ENCODE measurements at places on chromosomes 6 and 20.

- no peak overlapping the region for H3K27ac ChIP-seq
- no peaks in the 10 kb centered on the region for H3K27me3 ChIP-seq
- H3K4me3 ChIP-seq = no peak overlapping the region
- no peaks in the 10 kb centered on the region for H3K36me3 ChIP-seq
Observed at GRCh38 chr6:84417260-84417659, 189.8 kb upstream of the CEP162 start.

DNA sequence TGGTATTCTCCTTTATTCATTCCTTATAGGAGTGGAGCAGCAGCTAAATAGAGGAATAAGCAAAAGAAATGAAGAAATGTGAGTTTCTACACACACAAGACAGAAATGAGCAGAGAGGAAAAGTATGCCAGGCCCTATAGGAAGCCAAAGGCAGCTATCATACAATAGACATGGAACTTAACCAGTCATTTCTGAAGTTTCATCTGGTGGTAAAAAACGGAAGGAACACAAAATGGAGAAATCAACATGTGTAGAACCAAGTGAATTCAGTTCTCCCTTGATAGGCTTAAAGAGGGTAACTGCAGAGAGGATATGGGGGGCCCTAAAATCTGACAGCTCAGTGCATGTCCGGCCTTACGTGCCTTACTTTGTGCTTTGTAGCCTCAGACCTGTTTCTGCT lies 44.6 kb downstream of the TSBP1 start:
- peaks cover 6% of the 10 kb centered on the region for H3K4me1 ChIP-seq
- no peak for DNase-seq
- peaks cover 18% of the 10 kb centered on the region for H3K27me3 ChIP-seq

DNA sequence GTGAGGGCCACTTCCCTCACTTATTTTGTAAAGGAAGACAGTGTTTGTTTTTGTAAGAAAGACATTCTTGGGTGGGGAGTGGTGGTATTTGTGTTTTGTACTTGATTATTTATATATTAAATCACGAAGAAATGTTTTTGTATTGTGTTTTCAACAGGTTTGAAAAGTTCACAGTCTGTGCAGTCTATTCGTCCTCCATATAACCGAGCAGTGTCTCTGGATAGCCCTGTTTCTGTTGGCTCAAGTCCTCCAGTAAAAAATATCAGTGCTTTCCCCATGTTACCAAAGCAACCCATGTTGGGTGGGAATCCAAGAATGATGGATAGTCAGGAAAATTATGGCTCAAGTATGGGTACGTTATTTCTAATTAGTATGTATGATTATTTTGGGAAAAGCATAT lies 137.2 kb downstream of the NCOA3 start:
- no peak overlapping the region for H3K27ac ChIP-seq
- no peak for DNase-seq
- H3K27me3 ChIP-seq = no peaks in the 10 kb centered on the region
- no peak overlapping the region for H3K4me3 ChIP-seq

DNA sequence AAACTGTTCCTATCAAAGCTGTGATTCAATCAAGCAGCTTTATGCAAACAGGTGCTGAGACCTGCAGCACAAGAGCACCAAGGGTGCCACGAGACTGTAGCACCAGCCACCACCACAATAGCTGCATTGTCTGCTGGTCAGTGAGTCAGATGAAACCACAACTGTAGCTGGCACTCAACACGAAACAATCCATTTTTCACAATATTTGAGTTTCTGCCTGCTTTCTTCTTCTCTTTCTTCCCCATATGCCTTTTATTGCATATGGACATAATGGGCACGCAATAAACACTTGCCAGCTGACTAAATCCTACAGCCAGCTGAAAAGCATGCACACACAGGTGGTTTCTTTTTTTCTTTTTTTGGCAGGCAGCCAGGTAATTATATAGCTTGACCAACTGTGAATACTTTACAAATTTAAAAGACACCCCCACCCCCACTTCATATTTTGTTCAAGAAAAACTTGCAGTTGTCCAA lies 16.6 kb downstream of the SLC2A12 start:
- DNase-seq = no peak
- no peak overlapping the region for H3K27ac ChIP-seq
- no peak overlapping the region for H3K4me3 ChIP-seq

GRCh38 chr6:35955071-35955470 lies 34.2 kb upstream of the SRPK1 start:
- no peak overlapping the region for H3K4me3 ChIP-seq
- H3K27me3 ChIP-seq = peaks cover 10% of the 10 kb centered on the region
- no peaks in the 10 kb centered on the region for H3K36me3 ChIP-seq
- H3K27ac ChIP-seq = no peak overlapping the region
- no peak for DNase-seq

GRCh38 chr6:20791944-20792343 lies 257.7 kb downstream of the CDKAL1 start:
- H3K27ac ChIP-seq = no peak overlapping the region
- peaks cover 13% of the 10 kb centered on the region for H3K36me3 ChIP-seq
- H3K4me3 ChIP-seq = no peak overlapping the region
- no peaks in the 10 kb centered on the region for H3K4me1 ChIP-seq
- H3K27me3 ChIP-seq = no peaks in the 10 kb centered on the region
- no peak for DNase-seq

DNA sequence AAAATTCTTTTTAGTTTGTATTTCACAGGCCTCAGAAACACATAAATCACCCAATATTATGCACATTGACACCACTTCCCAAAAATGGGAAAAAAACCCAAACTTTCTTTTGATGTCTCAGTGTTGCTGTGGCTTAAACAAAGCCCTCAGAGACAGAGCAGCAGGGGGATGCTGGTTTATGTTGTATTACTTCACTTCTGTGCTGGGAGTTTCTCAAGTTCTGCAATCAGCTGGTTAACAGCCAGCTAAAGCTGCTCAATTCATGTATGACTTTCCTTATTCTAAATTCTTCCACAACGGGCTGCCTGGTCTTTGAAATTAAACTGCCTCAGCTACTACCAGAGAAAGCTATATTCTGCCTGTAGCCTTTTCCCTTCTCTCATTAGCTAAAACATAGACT lies 5.6 kb downstream of the FILIP1 start:
- peaks cover 33% of the 10 kb centered on the region for H3K27me3 ChIP-seq
- no peaks in the 10 kb centered on the region for H3K4me1 ChIP-seq
- no peak for DNase-seq
- H3K4me3 ChIP-seq = no peak overlapping the region
- H3K36me3 ChIP-seq = no peaks in the 10 kb centered on the region

DNA sequence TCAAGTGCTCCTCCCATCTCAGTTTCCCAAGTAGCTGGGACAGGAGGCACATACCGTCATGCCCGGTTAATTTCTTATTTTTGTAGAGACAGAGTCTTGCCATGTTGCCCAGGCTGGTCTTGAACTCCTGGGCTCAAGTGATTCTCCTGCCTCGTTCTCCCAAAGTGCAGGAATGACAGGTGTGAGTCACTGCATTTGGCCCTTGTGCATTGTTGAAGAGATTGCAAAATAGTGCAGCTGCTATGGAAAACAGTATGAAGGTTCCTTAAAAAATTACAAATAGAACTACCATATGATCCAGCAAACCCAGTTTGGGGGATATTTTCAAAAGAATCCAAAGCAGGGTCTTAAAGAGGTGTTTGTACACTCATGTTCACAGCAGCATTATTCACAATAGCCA lies 69.1 kb downstream of the GJA10 start:
- DNase-seq = no peak
- no peak overlapping the region for H3K27ac ChIP-seq
- no peak overlapping the region for H3K4me3 ChIP-seq
- no peaks in the 10 kb centered on the region for H3K27me3 ChIP-seq

GRCh38 chr6:97214671-97215070 lies 68.3 kb downstream of the MMS22L start:
- no peak for DNase-seq
- peaks cover 7% of the 10 kb centered on the region for H3K4me1 ChIP-seq
- H3K36me3 ChIP-seq = peaks cover 18% of the 10 kb centered on the region

GRCh38 chr6:123896869-123897268 lies 93.2 kb downstream of the NKAIN2 start:
- no peak overlapping the region for H3K4me3 ChIP-seq
- H3K36me3 ChIP-seq = no peaks in the 10 kb centered on the region
- no peak overlapping the region for H3K27ac ChIP-seq
- H3K4me1 ChIP-seq = no peaks in the 10 kb centered on the region
- no peaks in the 10 kb centered on the region for H3K27me3 ChIP-seq

DNA sequence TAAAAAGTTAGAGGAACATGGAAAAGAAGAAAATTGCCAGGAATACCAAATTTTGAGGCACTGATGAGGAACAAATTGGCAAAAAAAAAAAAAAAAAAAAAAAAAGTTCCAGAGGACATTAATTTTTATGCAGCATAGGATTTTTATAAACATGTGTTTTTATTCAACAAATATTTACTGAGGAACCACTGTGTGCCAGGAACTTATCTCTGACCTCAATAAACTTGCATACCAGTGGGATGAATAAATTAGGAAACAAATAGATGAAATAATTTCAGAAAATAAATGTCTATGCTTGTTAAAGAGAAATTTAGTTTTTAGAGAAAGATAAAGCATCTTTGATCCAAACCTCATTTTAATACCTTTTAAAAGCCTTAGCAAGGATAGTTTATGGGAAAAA lies 175.1 kb downstream of the PDE10A start:
- H3K27me3 ChIP-seq = no peaks in the 10 kb centered on the region
- H3K27ac ChIP-seq = no peak overlapping the region
- no peak overlapping the region for H3K4me3 ChIP-seq
- DNase-seq = no peak

DNA sequence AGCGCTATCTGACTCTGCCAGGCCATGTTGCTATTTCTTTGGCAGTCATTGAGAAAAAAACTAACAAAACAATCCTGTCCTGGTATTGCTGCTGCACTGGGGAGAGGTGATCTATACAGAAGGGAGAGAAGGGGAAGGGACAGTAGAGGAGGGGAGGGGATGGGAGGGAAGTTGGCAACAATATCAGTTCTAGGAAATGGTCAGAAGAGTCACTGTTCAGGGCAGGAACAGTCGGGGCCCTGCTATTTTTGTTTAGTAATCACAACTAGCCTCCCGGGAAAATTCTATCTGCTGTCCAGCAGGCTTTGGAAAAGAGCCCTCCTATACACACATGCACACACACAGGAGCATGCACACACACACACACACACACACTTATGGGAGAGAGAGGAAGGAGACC lies 142.3 kb upstream of the CARMIL1 start:
- peak overlapping the region; percentile 94 for H3K27ac ChIP-seq
- H3K27me3 ChIP-seq = no peaks in the 10 kb centered on the region
- H3K4me1 ChIP-seq = peaks cover 28% of the 10 kb centered on the region
- H3K4me3 ChIP-seq = peak overlapping the region; percentile 91

DNA sequence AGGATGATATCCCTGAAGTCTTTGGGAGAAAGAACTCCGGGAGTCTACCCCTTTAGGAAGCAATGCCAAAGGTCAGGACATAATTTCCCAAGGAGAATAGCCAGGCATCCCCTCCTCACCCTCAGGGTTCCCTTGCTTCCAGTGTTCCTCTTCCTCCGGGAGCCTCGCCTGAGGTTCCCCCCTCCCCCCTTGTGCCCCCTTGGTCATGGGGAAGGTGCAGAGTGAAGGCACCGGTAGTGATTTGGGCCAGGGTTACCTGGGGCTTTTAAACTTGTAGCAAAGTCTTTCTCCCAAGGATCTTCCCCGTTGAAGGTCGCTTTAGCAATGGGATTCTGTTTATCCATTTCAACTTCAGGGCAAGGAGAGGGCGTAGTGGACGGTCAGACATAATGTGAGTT lies 1.2 kb downstream of the ISM1 start:
- H3K4me1 ChIP-seq = peaks cover 10% of the 10 kb centered on the region
- no peak for DNase-seq
- H3K36me3 ChIP-seq = peaks cover 9% of the 10 kb centered on the region
- H3K27ac ChIP-seq = no peak overlapping the region

All from T-helper 2 cell treated with Interferon-gamma antibody and Interleukin-4, amounts not matched to agents 5 μg/mL and 100 μg/mL, for 36 hours (primary cell).